ENCODE measurements at places on chromosomes 2 and 18.

GRCh38 chr2:240780023-240780700 lies 39.9 kb downstream of the KIF1A start:
- DNase-seq: no peak

GRCh38 chr18:73646196-73646595 lies 501.4 kb downstream of the FBXO15 start:
- no peak for DNase-seq

GRCh38 chr2:216688731-216689340 lies 6.5 kb downstream of the IGFBP5 start:
- DNase-seq: peak; percentile 57

- no peak for DNase-seq
These were observed 222.0 kb upstream of the CHAC2 start for GRCh38 chr2:53545604-53546003.

- peak; percentile 24 for DNase-seq
These were observed 1271.7 kb downstream of the CNTNAP5 start for GRCh38 chr2:125296742-125297141.

DNA sequence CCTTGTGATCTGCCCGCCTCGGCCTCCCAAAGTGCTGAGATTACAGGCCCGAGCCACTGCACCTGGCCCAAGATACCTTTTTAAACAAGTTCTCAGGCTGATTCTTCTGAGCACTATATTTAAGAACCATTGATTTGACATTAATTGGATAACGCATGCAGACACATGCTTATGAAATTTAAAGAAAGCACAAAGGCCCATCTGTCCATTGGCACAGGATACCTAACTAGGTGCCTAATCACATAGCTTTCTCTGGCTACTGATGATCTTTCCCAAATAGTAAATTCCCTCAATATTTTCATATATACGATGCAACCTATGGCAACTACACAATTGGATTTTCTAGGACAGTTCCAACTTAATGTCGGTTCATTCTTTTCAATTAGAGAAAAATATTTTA lies 62.5 kb upstream of the STAM2 start:
- DNase-seq: no peak

DNA sequence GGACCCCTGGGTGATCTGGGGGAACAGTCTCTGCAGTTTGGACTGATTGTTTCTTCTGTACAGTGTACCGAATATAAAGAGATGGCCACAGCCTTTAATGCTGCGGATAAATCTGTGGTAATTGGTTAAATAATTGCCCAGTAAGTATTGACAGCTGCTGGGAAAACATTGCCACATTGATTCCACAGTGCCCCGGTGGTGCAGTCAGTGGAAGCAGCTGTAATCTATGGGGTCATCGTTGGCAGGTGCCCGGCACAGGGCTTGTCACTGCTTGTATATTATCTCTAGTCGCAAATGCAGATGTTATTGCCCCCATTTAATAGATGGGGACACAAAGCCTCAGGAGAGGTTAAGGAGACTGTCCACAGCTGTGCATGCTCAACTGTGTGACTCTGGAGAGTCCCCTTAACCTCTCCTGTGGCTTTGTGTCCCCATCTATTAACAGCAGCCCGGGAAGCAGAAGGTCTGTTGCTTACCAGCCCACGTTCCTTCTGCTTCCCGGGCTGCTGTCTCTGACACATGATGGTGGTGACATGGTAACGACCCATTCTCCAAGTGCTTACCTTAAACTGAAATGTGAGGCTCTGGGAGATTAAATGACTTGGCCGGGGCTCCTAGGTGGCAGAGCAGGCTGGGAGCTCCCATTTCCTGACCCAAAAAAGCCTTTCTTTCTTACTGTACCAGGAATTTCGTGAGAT lies 76.9 kb downstream of the NCK2 start:
- DNase-seq: no peak

- no peak for DNase-seq
These were observed 1251.6 kb upstream of the ZEB2 start for GRCh38 chr2:145771525-145771924.

DNA sequence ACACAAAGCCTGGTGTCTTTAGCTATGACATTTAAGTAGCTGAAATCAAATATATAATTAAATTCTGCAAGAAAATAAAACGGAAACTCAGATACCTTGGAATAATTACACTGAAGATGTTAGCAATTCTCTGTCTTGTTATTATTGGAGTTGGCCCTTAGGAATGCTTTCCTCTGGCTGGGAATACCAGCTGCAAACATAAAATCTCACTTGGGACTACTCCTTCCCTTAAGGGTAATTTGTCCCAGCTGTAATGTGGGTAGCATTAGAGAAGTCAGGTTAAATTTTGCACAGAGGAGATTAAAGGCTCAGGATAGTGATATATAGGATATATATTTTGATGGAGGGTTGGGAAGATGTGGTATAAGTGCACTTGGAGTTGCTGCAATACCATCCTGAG lies 37.3 kb upstream of the GRP start:
- no peak for DNase-seq

GRCh38 chr2:105139556-105140239 lies 101.8 kb downstream of the MRPS9 start:
- DNase-seq: no peak

DNA sequence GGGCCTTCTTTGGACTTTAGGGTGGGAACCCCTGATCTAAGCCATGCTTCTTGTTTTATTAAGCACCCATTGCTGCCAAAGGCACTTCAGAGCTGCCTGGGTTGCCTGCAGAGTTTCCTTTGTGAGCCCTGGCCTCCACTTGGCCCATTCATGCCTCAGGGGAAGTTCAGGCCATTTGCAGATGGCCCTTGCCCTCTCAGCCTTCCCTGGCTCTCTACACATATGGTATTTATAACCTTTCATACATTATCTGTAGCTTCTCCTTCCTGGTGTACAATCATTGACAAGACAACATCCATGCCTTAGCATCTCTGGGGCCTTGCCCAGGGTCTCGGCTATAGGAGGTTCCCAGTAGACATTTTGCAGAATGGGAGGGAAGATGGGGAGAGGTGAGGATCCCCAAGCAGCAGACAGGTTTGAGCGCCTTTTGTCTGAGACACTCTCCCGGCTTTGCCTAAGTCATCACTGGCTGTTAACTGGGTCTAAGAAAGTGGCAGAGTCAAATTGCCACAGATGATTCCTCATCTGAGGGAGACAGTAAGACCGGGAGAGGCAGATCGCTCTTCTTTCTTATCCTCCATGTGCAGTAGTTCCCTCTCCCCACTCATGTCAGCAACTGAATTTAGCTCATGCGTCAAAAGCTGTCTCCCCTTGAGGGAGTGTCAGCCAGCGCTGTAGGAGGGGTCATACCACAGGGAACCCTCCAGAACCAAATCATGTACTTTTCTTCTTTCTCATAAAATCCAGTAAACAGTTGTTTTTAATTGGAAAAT lies 2.7 kb downstream of the EHD3 start:
- no peak for DNase-seq

GRCh38 chr2:178109813-178110212 lies 2.4 kb upstream of the RBM45 start:
- DNase-seq: peak; percentile 33

- DNase-seq: peak; percentile 65
These were observed 24.7 kb downstream of the LYPD6B start for GRCh38 chr2:149063177-149063576.

DNA sequence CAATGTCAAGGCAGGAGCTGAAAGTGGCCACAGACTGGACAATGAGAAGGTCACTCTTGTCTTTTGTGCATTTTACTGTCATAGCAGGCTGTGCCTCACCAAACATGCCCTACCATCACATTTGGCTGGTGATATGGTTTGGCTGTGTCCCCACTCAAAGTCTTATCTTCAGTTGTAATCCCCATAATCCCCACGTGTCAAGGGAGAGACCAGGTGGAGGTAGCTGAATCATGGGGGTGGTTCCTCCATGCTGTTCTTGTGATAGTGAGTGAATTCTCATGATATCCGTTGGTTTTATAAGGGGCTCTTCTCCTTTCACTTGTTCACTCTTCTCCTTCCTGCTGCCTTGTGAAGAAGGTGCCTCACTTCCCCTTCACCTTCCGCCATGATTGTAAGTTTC lies 49.6 kb upstream of the STPG4 start:
- DNase-seq: no peak

DNA sequence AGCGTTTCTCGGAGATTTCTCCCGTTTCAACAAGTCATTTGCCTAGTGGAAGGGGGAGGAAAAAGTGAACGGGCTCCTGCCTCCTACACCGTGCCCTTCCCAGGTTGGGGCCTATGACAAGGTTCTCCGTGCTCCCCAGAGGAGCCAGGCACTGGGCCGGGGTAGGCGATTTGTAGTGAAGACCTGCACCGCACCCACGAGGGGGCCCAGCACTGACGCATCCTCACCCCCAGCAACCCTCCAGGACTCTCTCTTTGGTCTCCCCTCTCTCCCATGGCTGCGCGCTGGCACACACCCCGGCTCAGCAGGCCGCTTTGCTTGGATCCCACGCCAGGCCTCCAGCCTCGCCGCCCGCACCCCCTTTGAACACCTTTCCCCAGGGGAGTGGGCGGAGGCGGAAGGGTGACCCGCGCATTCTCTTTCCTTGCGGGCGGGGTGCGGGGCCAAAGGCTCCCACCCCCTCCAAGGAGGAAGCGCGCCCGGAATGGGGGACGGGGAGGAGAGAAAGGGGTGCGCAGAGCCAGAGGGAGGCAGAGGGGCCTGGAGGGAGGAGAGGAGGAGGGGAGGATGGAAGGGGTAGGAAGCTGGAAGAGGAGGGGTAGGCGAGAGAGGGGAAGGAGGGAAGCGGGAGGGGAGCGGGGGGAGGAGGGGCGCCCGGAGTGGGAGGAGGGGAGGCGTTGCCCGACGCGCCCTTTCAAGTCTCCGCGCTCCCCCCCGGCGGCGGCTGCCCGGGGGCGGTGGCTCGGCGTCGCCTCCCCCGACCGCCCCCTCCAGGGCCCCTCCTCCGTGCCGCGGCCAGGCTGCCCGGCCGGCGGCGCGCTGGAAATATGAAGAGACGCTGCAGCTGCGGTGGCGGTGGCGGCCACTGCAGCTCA lies at the start of gene APCDD1:
Gene APCDD1, plus strand, starts transcription at position 830 of the 875 bp plus-strand sequence. CDS start 347 bp downstream, outside the sequence.
- DNase-seq: peak; percentile 93

DNA sequence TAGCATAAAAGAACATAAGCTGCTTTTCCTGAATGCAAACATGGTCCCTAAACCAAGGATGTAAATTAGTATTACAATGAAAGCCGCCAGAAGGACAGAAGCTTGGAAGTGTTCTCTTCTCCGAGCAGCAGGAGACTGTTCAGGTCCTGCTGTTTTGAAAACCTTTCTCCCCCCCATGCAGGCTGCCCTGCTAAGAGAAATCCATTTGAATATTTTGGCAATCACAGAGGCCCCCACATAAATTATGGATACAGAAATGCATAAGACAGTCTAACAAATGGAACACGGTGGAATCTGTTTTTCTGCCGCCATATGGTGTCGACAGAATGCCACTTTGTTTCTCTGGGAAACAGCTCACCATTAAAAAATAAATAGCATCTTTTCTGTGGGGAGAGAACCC lies 600.4 kb upstream of the KLHL29 start:
- no peak for DNase-seq

DNA sequence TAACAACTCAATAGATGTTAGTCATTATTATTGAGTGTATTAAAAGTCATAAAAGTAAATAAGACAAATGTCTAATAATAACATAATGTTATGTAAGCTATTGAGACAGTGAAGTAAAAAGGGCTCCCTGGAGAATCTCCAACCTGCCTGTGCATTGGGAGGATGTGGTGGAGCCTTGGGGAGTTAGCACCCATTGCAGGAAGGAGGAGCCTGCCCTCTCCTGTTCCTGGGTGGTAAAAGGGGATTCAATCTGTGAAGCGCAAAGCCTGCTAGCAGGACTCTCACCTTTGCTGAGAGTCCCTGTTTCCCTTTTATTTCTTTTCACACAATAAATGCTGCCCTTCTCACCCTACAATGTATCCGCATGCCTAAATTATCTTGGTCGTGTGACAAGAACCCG lies 206.1 kb downstream of the RAB3GAP1 start:
- peak; percentile 25 for DNase-seq

- DNase-seq: peak; percentile 88
These were observed 18.7 kb upstream of the ADAM17 start for GRCh38 chr2:9574331-9574730.

- DNase-seq: no peak
These were observed 220.0 kb upstream of the TANK start for GRCh38 chr2:160940271-160940670.

GRCh38 chr2:196145256-196145655 lies 26.1 kb downstream of the STK17B start:
- DNase-seq: no peak

DNA sequence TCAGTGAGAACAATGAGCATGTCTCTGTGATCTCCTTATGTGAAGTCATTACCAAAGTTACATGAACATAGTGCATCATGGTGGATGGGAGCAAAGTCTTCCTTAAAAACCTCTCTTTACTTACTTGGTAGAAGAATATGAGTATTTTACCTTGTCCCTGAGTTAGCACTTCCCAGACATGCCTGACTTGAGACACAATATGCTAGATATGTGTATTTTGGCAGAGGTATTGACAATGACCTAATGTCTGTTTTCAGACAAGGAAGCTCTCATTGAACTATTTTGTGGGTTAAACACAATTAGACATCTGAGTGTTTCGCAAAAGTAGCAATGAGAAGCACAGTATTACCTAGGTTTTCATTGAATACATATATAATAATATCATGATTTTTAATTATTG lies 99.1 kb upstream of the MC4R start:
- DNase-seq: no peak

GRCh38 chr2:218871345-218872302 lies 9.0 kb upstream of the WNT10A start:
- no peak for DNase-seq

DNA sequence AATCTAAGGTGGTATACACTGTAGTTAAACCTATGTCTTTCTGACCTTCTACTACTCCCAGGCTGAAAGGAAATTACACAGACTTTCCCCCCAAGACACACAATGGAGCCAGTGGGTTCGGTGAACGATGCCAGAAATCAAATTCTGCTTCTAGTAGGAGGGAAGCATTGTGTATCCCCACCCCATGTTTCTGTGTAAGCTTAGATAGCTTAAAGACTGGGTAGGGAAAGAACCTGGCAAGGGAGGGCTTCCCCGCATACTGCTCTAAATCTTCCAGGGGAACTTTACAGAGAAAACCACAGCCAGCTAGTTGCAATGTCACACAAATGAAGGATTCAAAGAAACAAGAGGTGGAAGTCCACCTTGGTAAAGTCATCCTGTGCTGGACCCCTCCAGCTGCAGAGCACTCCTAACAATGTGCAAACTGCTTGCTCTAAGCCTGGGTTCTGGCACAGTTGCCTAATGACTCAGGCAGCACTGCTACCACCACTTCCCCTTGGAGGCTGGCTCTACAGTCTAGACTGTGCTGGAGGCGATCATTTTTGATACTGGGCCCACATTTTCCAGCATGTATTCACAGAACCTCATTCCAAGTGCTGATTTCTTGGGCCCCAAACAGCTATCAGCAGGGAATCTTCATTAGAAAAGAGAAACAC lies 47.5 kb downstream of the TRIB2 start:
- DNase-seq: no peak

Data from mesendoderm (in vitro differentiated cells).